ENCODE measurements at places on chromosomes 5 and 9.

- DNase-seq, result no peak
These were observed 21.5 kb upstream of the RALGPS1 start for GRCh38 chr9:126893079-126893478.

GRCh38 chr5:17378346-17378997 lies 119.6 kb upstream of the TAF11L2 start:
- DNase-seq, result no peak

DNA sequence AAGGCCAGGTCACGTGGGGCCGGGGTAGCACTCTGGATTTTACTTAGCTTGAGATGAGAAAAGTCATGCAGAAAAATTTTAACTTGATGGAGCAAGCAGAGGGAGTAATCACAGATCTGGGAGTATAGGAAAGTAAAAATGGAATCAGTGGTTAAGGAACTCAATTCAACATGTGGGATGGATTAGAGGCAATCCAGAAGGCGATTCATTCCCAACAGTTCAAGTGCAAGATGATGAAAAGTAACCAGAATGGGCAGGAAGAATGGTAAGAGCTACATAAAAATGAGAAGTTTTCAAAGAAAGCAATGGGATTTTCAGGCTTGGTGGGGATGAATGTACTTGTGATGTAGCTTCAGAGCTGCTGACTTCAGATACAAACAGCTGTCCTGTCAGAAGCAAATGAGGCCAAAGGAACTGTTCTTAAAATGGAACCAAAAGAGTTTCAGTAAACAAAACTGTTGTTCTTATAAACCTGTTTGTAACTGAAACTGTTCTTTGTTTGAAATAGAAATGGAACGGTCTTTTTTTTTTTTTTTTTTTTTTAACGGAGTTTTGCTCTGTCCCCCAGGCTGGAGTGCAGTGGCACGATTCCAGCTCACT lies 5.6 kb upstream of the SEC24A start:
- DNase-seq, result no peak

- DNase-seq, result no peak
These were observed 143.4 kb downstream of the PALM2AKAP2 start for GRCh38 chr9:109923471-109923760.

GRCh38 chr5:57956636-57957035 lies 474.0 kb upstream of the ACTBL2 start:
- DNase-seq, result no peak

All from activated naive CD4-positive, alpha-beta T cell (primary cell).